ENCODE measurements at places on chromosomes 4 and X.

DNA sequence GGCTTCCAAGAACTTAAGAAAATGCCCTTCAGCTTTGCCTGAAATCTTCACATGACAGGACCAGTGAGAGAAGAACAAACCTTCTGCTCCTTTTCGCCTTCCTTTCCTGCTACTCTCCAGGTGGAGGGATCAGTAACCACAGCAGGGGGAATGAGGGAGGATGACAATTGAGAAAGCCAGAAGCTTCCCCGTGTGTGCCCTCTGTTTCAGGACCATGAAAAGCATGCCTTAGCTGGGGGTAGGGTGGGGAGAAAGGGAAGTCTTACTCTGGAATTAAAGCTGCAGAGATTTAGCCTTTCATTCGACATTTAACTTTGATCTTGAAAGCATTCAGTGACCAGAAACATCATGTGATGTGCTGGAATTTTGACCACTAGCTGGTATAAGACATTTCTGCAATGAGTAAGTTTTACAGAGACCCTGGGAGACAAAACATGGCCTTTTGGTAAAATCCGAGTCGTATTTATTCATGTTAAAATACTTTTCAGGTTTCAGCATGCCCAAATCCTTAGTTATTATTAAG, 10.6 kb upstream of the PUDP start:
- DNase-seq = no peak

- DNase-seq = no peak
Observed at GRCh38 chrX:5780821-5781220, 447.8 kb downstream of the NLGN4X start.

- no peak for DNase-seq
Observed at GRCh38 chrX:41796577-41796976, 72.6 kb downstream of the GPR82 start.

DNA sequence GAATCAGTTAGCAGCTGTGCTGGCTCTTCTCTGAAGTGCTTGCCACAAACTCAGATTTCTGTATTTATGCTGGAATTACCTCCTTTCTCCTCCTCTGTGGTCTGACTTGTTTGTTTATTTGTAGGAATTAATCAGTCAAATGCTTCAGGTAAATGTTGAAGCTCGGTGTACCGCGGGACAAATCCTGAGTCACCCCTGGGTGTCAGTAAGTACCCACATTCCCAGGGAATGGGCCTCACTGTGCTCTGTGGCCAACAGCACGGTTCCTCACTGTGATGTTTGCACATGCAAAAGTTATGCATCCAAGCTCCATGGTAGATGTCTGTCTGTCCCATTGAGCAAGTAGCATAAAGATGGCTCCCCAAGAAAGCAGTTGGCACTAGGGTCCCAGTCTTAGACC, 169.9 kb downstream of the DCLK2 start:
- DNase-seq = no peak

DNA sequence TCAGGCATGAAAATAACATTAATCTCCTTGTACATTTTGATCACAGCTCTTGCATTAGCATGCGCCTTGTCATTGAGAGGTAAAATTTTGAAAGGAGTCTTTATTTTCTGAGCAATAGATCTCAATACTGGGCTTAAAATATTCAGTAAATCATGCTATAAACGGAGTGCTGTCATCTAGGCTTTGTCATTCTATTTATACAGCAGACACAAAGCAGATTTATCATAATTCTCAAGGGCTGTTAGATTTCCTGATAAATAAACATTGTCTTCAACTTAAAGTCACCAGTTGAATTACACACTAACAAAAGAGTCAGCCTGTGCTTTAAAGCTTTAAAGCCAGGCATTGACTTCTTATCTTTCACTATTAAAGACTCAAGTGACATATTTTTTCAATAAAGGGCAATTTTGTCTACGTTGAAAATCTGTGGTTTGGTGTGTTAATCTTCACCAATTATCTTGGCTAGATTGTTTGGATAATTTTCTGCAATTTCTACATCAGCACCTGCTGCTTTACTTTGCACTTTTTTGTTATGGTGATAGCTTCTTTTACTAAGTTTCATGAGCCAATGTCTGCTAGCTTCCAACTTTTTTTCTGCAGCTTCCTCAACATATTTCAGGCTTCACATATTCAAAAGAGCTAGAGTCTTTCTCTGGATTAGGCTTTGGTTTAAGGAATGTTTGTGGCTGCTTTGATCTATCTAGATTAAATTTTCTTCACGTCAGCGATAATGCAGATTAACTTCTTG, 27.9 kb upstream of the UGT2B4 start:
- DNase-seq = no peak

- no peak for DNase-seq
Observed at GRCh38 chrX:82589410-82589809, 918.7 kb upstream of the POU3F4 start.

- no peak for DNase-seq
Observed at GRCh38 chr4:81632581-81633299, 161.0 kb upstream of the RASGEF1B start.

GRCh38 chr4:84051639-84052038, 447.5 kb downstream of the NKX6-1 start:
- DNase-seq = no peak

DNA sequence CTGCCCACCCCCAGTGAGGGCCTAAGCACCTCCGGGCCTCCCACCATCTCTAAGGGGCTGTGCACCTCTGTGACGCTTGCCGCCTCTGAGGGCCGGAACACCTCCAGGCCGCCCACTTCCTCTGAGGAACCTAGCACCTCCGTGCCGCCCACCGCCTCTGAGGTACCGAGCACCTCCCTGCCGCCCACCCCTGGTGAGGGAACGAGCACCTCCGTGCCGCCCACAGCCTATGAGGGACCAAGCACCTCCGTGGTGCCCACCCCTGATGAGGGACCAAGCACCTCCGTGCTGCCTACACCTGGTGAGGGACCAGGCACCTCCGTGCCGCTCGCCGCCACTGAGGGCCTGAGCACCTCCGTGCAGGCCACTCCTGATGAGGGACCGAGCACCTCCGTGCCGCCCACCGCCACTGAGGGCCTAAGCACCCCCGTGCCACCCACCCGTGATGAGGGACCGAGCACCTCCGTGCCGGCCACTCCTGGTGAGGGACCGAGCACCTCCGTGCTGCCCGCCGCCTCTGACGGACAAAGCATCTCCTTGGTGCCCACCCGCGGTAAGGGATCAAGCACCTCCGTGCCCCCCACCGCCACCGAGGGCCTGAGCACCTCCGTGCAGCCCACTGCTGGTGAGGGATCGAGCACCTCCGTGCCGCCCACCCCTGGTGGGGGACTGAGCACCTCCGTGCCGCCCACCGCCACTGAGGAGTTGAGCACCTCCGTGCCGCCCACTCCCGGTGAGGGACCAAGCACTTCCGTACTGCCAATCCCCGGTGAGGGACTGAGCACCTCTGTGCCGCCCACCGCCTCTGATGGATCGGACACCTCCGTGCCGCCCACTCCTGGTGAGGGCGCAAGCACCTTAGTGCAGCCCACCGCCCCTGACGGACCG, 977 bp downstream of the MAGEE1 start:
- DNase-seq = peak; percentile 34

DNA sequence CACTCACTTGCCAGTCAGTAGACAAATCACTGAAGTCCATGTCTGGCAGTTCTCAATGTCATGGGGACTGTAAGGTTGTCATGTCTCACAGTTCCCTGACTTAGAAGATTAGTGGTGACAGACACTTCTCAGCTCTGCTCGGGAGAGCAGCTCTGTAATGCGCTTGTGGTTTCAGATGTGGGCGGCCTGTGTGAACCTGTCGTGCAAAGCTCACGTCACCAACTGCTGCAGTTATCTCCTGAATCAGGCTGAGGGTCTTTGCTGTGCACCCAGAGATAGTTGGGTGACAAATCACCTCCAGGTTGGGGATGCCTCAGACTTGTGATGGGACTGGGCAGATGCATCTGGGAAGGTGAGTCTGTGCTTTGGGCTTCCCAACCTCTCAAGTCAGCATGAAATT, at the start of gene IL9R:
IL9R (plus strand) TSS at position 261 of the 400 bp plus-strand sequence; CDS start at position 325, 64 bp downstream.
- DNase-seq = no peak

DNA sequence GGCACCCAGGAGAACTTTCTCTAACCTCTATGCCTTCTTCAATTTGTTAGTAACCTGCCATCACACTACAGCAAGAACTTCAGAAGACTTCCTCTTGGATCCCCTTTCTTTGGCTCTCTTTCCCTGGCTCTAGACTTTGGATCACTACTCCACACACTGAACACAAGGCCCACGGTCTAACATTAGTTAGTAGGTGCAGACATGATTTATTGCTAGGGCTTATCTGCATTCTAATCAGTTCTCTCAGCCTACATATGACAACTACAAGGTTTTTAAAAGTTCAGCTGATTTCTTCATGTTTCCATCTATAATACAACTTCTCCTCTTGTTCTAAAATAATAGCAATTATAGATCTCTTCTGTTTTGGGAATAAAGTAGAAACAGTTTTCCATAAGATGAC, 209.1 kb upstream of the ANXA10 start:
- DNase-seq = no peak

DNA sequence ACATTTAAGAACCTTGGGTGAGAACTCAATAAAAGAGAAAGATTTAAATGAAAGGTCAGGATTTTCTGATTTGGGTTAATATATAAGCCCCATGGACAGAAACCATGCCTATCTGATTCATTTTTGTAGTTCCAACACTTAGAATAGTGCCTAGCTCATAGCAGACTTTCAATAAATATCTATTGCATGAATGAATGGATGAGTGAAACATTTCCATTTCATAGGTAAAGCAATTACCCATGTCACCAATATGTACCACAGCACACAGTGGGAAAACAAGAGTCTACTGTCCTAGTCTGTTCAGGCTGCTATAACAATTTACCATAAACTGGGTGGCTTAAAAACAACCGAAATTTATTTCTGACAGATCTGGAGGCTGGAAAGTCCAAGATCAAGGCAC, 63.9 kb upstream of the PTPN13 start:
- no peak for DNase-seq

- DNase-seq = no peak
Observed at GRCh38 chr4:124710015-124710741, 2.4 kb downstream of the ANKRD50 start.

DNA sequence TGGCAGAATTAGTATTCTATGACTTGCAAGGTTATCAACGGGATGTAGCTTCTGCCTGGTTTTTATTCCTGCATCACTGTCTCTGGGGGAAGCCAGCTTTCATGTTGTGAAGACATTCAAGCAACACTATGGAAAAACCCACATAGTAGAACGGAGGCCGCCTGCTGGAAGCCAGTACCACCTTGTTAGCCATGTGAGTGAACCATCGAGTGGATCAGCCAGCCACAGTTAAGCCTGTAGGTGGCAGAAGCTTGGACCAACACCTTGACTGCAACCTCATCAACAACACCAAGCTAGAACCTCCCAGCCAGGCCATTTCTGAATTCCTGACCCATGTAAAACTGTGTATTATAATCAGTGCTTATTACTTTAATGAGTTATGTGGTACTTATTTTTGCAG, 538.2 kb downstream of the KCNIP4 start:
- no peak for DNase-seq

DNA sequence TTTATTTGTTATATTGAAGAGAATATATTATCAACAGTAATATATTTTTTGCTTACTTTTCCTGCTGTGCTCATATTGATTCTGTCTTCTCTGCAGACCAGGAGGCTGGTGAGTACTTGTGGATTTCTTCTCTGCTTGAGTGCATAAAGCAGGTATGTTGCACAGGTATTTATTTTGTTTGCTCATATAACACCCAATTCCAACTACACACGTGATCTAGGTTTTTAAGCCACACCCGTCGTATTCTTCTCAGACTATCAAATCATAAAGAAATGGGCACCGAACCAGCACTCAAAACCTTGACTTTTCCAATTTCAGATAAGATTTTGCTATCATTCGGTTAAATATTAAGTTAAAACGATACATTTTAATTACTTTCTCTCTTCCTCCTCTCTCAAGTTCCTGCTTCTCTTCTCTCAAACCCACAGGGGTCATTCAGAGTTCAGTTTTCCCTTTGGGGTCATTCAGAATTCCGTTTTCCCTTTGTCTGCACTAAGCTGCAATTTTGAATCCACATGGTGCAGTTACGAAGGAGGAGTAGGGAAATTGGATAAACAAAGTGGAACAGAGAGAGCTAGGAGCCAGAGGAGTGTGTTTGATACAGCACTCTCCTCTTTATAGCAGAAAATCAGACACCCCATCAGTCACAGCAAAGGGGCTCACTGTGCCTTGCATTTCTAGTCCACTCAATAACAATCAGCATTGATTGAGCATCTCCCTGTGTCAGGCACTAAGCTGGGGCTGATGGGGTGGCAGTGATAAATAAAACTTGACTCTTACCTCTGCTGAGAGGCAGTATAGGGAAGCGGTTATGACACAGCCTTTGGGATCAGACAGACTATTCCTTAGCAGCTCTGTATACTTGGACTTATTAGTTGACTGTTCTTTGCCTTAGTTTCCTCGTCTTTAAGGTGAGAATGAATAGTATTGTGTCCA, at the start of gene ADH1C:
ADH1C (minus strand) TSS at position 145 of the 936 bp plus-strand sequence; CDS start at position 74, 71 bp downstream.
- no peak for DNase-seq

DNA sequence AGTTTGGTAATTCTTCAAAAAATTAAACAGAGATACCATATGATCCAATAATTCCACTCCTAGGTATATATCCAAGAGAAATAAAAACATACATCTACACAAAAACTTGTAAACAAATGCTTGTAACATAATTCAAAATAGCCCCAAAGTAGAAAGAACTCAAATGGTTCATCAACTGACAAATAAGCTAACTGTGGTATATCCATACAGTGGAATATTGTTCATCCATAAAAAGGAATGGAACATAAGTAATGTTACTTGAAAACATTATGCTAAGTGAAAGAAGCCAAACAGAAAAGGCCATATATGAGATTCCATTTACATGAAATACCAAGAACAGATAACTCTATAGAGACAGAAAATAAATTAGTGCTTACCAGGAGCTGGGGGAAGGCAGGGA, 13.4 kb downstream of the RBBP7 start:
- DNase-seq = no peak

DNA sequence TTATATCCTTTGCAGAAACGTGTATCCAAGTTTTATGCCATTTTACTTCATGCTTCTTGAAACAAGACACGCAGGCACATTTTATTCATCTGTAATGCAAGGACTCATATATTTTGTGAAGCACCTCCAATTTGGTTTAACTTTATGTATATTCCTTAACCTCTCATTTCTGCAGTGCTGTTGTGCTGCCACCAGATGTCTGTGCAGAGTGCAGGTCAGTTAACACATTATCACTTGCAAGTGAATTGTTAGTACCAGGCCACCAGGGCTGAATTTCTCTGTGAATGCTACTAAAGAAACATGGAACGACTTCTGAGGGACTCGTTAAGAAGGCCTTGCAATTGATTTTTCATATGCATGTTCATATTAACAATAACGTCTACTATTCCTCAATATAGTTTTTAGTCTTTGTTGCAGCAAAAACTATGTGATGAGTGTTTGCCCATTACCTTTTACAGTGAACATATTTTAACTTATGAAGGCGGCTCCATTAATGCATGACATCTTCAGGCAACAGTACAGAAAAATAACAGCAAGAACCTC, 770.3 kb downstream of the NLGN4X start:
- DNase-seq = no peak

- DNase-seq = no peak
Observed at GRCh38 chr4:38858097-38858420, 1.4 kb upstream of the TLR6 start.

GRCh38 chr4:164096766-164097518, 602.5 kb downstream of the TMA16 start:
- DNase-seq = no peak

- DNase-seq = no peak
Observed at GRCh38 chrX:14832151-14832550, 40.7 kb downstream of the FANCB start.
